ENCODE measurements at places on chromosomes 2 and 18.

DNA sequence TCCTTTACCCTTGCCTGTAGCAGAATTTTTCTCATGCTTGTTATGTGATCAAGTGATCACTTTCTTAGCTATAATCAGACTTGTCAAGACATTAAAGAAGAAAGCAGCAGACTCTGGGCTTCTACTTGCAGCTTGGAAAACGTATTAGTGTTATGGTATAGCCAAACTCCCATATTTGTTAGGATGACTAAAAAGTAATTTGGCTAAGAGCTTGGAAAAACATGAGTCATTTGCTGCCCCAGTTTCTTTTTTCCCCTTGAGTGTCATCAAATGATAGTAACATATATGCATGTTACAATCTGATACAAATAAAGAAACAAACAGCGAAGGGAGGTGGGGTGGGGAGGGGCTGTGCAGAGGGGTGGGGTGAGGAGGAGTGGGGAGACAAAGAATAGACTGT lies 155.5 kb downstream of the IKZF2 start:
- no peak for DNase-seq

GRCh38 chr2:223165423-223166214 lies 113.6 kb downstream of the KCNE4 start:
- DNase-seq, result no peak

- no peak for DNase-seq
Observed at GRCh38 chr2:233051241-233052149, 8.6 kb upstream of the INPP5D start.

DNA sequence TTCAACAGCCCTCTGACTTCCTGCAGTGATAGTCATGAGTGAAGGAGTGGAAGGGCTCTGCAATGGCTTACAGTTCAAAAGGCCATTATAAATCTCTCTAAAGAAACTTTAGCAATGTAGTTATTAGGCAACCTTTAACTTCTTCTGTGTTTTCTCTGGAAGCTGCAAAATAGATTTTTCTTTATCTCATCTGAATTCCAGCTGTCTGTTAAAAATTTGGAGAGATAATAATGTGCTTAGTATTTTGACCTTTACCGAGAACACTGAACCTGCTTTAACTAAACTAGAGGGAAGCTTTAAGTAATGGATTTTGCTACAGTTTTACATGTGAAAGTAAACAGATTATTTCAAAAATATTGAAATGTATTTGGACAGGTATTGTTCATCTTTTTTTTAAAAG lies 847.9 kb downstream of the ERBB4 start:
- no peak for DNase-seq

DNA sequence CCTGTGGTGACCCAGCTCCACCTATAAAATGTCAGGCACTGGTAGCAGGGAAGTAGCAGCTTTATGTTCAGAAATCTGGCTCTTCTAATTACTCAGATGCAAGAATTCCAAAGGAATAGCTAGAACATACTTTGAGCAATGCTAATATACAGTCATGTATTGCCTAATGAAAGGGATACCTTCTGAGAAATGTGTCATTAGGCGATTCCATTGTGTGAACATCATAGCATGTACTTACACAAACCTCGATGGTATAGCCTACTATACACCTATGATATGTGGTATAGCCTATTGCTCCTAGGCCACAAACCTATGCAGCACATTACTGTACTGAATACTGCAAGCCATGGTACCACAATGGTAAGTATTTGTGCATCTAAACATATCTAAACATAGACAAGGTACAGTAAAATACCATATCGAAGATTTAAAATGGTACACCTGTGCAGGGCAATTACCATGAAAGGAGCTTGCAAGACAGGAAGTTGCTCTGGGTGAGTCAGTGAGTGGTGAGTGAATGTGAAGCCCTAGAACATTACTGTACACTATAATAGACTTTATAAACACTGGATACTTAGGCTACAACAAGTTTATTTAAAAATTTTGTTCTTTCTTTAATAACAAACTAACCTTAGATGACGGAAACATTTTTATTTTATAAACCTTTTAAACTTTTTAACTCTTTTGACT lies 50.3 kb upstream of the ETAA1 start:
- DNase-seq, result no peak

GRCh38 chr18:46518438-46518837 lies 138.6 kb downstream of the LOXHD1 start:
- no peak for DNase-seq

DNA sequence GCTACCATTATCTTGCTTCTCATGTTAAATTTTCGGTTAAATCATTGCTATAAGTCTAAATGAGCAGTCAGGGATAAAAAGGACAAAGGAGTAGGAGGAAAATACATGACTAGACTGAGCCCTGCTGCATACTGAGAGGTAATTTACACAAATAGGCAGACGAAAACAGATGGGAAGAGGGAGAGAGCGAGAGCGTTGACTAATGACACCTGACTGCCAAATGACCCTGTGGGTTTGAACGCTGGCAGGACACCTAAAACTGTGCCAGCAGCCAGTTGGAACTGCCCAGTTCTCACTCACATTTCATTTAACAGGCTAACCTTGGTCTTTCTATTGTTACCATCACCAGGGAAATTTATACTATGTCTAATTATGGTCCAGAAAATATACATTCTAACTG lies 978.2 kb downstream of the CPS1 start:
- DNase-seq, result peak; percentile 83

DNA sequence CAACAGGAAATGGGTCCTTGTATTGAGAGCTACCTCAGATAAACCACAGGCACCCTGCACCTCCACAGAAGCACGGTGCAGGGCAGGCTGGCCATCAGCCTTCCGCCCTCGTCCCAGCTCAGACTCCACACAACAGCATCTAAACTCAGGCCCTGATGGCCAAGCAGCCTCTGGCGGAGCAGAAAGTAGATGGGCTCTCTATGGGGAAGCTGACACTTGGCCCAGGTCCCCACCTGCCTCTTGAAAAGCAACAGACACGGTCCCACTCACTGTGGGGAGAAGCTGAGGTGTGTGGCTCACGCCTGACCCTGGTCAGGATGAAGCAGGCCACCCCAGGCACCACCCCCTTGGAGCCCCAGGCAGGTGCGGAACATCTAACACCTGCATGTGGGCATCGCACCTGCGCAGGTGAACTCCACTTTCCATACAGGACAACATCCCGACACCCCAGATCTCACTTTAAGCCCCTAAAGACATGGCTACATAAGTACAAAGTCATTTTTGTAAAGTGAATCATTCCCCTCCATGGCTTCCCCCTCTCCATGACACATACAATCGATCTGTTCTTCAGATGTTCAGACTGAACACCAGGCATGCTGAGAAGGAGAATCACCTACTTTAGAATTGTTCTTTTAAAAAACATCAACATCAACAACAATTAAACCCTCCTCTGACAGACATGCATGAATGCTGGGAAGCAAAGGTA lies 208.4 kb downstream of the ZBTB7C start:
- no peak for DNase-seq

GRCh38 chr2:136016836-136017235 lies 31.4 kb upstream of the DARS1 start:
- no peak for DNase-seq

DNA sequence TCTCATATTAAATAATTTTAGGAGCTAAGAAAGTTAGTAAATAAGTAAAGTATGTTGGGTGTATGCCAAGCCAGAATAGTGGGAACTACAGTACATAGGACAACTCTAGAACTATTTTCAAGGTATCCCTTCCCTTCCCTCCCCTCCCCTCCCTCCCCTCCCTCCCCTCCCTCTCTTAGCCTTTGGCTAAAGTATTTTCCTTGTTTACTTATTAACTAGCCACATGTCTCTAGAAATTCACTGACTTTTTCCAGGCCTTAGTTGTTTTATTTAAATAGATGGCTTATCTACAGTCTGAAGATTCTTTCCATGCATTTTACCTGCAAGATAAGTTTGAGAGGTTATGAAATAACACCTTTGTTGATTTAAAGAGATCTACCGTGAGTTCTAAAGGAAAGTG lies 402.1 kb downstream of the PARD3B start:
- no peak for DNase-seq

GRCh38 chr2:145813481-145813880 lies 1293.6 kb upstream of the ZEB2 start:
- DNase-seq, result no peak
